Activated T-helper 1 cell treated with Interleukin-2 at 50 U/mL for 16 hours (primary cell): ENCODE measurements at places on chromosomes 11 and 22.

DNA sequence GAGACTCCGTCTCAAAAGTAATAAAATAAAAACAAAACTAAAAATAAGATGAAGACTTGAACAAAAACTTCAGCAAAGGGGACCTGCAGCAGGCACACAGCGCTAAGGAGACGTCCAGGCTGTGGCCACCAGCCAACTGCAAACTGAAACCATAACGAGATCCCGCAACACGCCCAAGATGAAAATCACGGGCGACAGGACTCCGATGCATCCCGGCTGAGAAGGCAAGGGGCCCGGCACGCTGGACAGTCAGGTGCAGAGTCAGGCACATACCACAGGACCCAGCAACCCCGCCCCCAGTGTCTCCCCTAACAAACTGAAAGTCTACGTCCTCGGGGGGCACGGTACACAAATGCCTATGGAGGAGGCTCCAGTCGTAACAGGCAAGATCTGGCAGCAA is 9.2 kb downstream of the HRAS start:
- no peak for DNase-seq

GRCh38 chr11:88305430-88305829 is 32.1 kb downstream of the CTSC start:
- no peak for DNase-seq

DNA sequence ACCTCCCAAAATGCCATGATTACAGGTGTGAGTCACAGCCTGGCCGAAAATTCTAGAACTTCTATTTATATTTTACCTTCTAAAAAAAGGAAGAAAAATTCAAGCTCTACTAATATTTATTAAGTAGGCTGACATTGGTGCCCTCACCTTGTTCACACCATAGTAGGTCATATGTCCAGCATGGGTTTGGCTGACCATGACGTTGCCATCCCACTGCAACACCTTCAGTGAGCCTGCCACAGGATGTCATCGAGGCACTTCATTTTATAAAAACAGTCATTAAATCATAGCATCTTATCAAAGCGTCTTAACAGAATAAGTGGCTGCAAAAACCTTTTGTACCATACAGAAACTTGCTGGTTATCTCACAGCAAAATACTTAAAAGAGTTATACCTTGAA is 58.3 kb downstream of the LRRC32 start:
- DNase-seq, result no peak

GRCh38 chr22:23237201-23237798 is 57.0 kb downstream of the BCR start:
- no peak for DNase-seq

GRCh38 chr11:65565624-65566453 is 4.4 kb upstream of the ZNRD2 start:
- no peak for DNase-seq

DNA sequence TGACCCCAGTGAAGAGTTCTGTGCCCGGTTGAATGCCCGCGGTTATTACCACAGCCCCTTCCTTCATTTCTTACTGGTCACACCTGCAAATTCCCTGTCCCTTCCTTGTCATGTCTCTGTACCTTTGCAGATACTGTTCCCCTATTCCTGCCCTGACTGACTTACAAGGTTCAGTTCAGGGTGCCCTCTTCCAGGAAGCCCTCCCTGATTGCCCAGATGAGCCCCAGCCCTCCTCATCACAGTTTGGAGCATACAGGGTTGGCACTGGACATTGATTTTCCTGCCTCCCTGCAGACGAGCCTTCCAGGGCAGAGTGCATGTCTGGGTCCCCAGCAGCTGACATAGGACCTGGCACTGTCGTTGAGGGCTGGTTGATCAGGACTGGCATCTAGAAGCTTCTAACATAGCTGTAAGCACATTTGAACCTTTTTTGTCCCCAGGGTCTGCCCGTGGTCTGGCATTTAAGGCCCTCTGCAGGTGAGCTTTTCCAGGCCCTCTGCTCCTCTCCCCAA is 70.4 kb upstream of the SHISAL1 start:
- no peak for DNase-seq

DNA sequence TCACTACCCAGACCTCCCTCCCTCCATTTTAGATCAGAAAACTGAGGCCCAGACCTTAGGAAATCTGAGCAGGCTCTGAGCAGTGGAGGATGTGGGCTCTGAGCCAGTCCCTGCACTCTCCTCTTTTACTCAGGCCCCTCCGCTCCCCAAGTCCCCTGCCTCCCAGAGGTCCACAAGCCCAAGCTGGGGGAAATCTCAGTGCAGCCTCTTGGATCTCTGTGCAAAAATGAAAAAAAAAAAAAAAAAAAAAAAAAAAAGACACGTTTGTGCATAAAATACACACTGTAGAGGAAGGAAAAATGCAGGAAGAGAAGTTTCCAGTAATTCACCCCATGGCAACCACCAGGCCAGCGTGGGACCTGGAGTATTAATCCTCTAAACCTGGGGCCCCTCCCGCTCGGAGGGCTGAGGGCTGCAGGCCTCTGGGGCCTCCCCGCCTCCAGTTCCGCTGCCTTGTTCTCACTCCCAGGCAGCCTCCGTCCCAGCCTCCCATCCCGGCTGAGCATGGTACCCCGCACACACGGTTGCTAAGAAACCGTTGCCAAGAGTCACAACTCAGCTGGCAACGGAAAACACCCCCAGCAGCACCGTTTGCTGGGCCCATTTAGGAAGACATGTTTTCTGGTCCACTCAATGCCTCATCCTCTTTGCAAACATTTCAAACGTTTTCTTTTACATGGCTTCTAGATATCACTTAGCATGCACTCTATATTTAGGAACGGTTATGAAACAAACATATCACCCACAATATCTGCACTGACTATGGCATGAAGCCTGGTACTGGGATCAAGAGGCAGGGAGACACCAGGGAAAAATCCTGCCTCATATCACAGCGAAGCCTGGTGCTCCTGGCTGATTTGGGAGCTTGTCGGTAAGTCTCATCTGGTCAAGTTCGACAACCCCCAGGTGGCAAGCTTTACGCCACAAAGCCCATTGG is 227.5 kb downstream of the CTTN start:
- no peak for DNase-seq

GRCh38 chr22:33969045-33969444 is 48.8 kb upstream of the LARGE1 start:
- no peak for DNase-seq

DNA sequence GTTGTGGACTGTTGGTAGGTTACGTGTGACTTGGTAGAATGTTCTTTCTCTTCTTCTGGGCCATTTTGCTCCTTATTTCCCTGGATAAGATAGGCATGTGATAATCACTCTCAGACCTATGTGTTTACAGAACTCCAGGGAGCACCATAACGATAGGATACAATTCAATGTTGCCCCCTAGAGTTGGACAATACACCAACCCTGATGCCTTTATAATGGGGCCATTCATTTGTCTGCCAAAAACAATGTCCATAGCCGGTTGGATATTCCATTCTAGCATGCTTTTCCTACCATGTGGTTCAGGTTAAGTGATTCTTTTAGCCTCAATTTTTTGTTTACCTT is 60.5 kb downstream of the APIP start:
- no peak for DNase-seq

- DNase-seq, result no peak
These were observed 65.5 kb downstream of the BCR start for GRCh38 chr22:23245799-23246136.

GRCh38 chr11:113193946-113194345 is 120.4 kb upstream of the TTC12 start:
- no peak for DNase-seq

GRCh38 chr22:50601669-50602337 is 1.2 kb downstream of the MAPK8IP2 start:
- no peak for DNase-seq

DNA sequence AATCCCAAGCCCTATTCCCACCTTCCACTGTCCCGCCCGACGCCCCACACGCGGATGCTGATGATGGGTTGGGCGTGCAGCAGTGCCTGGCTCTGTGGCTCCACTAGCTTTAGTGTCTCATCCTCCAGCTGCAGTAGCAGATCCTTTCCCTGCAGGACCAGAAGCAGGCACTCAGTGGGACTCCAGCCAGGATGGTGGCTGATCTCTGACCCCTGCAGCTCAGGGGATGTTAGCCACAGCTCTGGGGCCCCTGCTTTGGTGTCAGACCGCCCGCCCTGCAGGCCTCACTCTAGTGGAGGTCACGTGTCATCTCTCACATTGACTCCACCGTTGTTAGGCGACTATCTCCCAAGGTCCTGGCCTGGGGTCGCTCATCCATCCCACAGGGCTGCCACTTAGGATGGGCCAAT is 11.8 kb downstream of the SMPD1 start:
- no peak for DNase-seq

- no peak for DNase-seq
These were observed 963.8 kb upstream of the CNTN5 start for GRCh38 chr11:98056945-98057344.

GRCh38 chr11:112902361-112903011 is 58.7 kb upstream of the NCAM1 start:
- DNase-seq, result no peak

DNA sequence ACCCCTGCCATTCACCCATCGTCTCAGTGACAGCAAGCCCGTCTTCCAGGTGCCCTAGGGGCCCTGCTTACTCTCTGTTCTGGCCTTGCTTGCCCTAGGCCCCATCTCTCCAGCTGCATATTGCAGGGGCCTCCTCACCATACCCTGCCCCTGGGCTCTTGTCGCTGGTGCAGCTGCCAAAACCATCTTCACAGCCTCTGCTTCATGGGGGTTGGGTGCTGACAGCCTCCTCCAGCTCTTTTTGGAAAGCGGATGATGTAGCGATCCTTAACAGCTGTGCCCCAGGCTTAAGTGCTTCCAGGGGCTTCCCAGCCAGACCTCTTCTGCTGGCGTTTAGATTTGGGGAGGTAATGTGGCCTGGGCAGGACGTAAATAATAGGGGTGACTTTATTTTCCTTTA is 61.2 kb upstream of the SUSD2 start:
- no peak for DNase-seq

- DNase-seq, result no peak
These were observed 1.5 kb upstream of the PLEKHA7 start for GRCh38 chr11:17015627-17016126.

- no peak for DNase-seq
These were observed 1.2 kb upstream of the MS4A10 start for GRCh38 chr11:60783911-60784310.

- DNase-seq, result no peak
These were observed 78.5 kb downstream of the PLEKHA7 start for GRCh38 chr11:16935518-16936302.

- no peak for DNase-seq
These were observed 28.9 kb downstream of the CLMP start for GRCh38 chr11:123166071-123166559.

DNA sequence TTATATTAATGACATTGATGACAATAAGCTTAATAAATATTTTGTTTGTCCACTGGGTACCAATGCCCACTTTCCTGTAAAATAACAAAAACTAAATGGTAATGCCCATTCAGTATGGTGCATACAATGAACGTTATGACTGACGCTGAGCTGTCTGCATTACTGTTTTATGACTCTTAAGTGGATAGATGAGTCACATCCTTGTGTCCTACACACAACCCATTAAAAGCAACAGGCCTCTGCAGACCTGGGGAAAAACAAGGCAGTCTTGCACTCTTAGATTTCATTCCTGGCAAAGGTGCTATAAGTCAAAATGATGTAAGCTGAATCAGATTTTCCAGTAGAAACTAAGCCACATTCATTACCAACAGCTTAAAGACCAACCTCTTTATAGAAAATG is 176.3 kb upstream of the TMEM45B start:
- no peak for DNase-seq

- no peak for DNase-seq
These were observed 41.0 kb upstream of the DBX1 start for GRCh38 chr11:20201231-20201630.

DNA sequence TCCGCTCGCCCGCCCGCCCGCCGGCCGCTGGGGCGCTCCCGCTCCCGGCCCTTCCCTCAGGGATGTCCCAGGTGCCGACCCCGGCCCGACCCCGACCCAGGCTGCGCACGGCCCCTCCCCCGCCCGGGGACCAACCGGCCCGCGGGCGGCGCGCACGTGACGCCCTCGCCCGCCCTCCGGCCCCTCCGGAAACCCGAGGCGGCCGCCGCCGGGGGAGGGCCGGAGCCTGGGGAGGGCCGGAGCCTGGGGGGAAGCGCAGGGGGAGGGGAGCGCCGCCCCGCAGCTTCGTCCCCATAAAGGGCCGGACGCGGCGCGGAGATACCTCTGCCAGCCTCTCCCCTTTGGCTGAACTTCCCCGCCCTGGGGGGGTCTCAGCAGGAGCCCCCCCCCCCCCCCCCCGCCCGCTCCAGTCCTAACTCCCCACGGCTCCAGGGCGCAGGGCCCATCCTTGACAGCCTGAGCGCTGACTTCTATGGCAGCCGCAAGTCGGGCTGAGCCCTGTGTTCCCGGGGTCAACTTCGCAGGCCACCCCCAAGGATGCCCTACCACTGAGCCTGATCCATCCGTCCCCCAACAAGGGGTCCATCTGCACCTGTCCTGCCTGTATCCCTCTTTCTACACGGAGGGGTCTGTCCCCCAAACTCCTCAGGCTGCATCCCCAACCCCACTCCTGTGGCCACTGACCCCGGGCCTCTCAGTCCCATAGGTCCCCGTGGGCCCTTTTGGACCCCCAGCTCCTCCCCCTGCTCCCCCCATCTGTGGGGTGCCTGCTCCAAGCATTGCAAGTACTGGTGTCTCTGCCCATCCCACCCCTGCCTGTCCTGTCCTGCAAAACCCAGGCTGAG is at the start of gene MAPK12:
TSS of gene MAPK12 (minus strand) at position 69 of the 845 bp plus-strand sequence. CDS start 174 bp downstream, outside the sequence.
- DNase-seq, result no peak

DNA sequence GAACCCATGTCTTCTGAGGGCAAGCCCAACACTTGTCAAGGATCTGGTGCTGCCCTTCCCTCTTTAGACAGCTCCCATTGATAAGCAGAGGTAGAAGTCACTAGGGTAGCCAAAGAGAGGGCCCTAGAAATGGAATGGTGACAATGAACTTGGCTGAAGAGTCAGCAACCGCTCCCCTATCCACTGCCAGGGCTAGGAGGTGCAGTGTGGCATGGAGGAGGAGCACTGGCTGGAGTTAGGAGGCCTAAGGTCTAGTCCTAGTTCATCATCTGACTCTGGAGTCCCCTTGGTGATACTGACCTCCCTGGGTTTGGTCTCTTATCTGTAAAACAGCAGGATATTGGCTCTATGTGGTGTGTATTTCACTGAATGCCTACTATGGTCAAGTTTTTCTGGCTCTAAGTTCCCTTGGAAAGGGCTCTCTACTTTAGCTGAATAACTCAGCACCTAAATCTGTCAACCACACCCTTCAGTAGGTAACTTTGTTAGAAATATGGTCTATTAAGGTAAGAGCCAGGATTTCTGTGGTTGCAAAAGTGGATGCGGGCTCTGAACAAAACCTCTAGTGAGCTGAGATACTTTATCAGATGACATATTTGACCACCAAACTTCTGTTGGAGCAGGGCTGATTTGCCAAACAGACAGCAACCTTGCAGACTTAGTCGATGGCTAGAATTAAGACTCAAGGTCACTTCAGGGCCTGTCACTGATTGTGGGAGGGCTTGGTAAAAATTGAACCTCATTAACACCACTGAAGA is 10.5 kb downstream of the TIMP3 start:
- no peak for DNase-seq

GRCh38 chr11:79371152-79371551 is 69.7 kb downstream of the TENM4 start:
- no peak for DNase-seq

GRCh38 chr11:35011389-35011788 is 95.0 kb downstream of the PDHX start:
- DNase-seq, result no peak
